NCI-H187 treated with DMSO at 0.1 percent for 48 hours (cell line): ENCODE measurements at places on chromosomes 16 and 17.

- no peak for DNase-seq
Observed at GRCh38 chr17:44933824-44934744, 13.5 kb downstream of the KIF18B start.

DNA sequence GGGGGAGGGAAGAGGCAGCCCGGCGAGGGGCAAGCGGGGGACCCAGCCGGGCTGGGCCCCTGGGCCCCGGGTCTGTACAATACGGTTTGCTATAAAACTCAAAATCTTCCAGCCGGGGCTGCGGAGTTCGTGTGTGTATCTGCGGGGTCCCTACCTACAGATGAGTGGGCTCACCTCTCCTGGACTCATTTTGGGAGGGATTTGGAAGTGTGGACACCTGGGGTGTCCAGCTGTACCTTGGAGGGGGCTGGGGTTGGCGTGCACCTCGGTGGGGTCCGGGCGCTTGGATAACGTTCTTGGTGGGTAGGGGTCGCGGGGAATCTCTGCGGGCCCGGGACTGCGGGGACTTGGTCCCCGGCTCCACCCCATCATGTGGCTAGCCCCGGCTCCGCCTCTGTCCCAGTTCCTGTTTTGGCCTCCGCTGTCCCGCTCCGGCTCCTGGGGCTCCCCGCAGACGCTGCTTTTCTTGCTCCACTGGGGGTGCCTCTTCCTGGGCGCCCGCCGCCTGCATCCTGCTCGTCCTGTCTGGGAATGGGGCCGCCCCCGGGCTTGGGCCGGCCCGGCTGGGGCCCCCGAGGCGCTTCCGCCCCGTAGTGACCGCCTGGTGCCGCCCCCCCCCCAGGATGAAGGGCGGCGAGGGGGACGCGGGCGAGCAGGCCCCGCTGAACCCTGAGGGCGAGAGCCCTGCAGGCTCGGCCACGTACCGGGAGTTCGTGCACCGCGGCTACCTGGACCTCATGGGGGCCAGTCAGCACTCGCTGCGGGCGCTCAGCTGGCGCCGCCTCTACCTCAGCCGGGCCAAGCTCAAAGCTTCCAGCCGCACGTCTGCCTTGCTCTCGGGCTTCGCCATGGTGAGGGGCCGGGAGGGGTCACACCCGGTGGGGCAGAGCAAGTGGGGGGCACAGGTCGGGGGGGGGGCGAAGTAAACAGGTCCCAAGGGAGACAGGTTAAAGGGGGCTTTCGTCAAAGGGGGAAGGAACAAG, at the start of gene ORAI3:
TSS of gene ORAI3 (plus strand) at position 402 of the 983 bp plus-strand sequence. CDS start at position 624, 222 bp downstream.
- DNase-seq: no peak

- no peak for DNase-seq
Observed at GRCh38 chr16:78001451-78002025, 20.8 kb upstream of the CLEC3A start.

GRCh38 chr16:11972128-11972527, 4.4 kb upstream of the SNX29 start:
- no peak for DNase-seq

DNA sequence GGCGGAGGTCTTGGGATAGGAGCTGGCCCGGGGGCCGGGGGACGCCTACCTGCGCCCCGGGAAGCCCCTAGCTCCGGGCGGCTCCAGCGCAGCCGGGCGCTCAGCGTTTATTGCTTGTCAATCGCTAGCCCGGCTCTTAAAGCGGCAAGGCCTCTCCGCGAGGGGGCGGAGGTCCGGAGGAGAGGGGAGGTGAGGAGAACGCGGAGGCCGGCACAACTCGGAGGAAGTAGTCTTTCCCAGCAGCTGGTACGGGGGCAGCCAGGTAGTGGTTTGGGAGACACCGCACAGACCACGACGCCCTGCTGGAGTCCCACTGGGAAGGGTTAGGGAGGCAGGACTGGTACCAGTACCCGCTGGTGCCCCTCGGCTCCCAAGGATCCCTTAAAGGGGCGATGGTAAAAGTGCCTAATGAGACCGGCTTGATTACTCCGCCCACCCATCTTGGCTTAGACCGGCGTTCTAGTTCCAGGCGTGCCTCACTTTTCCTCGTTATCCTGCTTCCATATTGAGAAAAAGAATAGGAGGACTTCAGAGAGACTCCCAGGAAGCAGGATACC, at the start of gene MPP2:
TSS of gene MPP2 (minus strand) at position 112 of the 557 bp plus-strand sequence. CDS start 3,076 bp downstream, outside the sequence.
- no peak for DNase-seq

DNA sequence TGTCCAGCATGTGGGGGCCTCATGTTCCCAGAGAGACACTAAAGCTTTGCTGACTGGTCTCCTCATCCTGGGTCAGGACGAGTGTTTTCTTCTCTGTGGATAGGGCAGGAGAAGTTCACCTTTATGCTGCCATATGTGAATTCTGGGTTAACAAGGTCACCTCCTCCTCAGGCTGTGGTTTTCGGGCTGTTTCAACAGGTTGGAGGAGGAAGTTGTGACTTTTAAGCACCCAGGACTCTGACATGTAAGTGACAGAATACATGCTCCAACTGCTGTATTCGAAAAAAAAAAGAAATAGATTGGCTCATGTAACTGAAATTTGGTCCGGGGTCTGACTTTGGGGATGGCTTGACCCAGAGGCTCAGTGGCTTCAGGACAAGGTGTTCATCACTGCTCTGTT, 54.2 kb downstream of the SNX20 start:
- DNase-seq: no peak

DNA sequence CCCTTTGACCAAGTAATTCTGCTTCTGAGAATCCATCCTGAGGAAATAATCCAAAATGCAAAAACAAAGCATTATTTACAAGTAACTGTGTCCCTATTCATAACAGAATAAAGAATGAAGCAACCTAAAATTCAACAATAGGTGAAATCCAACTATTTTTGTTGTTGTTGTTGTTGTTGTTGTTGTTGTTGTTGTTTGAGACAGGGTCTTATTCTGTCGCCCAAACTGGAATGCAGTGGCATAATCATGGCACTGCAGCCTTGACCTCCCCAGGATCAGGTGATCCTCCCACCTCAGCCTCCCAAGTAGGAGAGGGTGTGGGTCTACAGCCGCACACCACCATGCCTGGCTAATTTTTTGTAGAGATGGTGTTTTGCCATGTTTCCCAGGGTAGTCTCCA, 75.9 kb upstream of the MTMR4 start:
- DNase-seq: no peak

DNA sequence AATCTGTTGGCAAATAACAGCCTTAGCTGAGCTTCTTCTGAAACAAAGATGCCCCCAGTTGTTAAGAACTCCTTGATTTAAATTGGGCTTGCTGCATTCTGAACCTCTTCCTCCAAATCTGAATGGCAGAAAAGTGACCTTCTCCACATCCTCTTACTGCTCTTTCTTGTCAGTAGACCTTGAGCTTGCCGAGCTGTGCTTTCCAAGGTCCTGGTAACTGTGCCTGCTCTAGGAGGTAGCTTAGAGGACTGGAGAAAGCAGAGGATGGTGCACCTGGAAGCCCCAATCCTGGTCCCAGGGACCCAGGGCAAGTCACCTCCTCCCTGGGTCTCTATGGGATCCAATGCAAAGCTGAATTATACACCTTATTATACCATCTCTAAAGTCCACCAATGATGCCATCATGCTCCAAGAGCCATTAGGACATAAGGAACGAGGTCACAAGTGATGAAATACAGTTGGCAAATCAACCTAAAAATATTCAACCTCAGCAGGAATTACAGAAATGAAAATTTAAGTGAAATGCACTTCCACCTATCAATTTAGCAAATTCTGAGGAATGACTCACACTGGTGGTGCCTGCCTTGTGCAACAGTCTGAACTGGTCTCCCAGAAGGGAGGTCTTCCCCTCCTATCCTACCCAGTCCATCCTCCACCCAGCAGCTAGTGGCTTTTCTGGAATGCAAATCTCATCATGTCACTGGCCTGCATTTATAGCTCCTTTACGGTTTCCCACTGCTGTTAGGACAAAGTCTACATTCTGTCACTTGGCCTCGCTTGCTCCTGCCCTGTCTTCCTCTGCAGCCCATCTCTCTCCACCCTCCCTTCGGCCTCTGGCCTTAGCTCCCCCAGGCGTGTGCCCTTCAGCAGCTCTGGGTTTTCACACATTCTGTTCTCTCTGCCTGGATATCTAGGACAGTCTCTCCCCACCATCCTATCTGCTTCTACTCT, 36.6 kb downstream of the TOM1L2 start:
- no peak for DNase-seq

- DNase-seq: no peak
Observed at GRCh38 chr17:36723459-36724025, 122.2 kb downstream of the MRM1 start.

DNA sequence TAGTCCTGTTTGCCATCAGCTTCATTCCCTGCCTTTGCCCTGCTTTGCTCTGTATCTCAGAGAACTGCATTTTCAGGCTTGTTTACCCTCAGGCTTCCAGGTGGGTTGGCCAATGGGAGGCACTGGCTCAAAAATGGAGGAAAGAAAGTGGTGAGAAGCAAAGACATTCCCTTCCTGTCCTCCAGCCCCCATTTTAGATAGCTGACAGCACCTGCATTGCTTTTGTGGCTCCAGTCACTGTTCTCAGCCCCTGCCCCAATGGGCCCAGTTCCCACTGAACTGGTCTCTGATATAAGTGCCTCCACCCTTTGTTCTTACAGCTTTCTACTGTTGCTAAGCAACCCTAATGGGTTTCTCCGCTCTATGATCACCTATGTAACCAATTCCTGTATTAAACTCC, 19.4 kb upstream of the SDK2 start:
- no peak for DNase-seq

- DNase-seq: no peak
Observed at GRCh38 chr17:57406131-57406980, 150.0 kb downstream of the MSI2 start.

DNA sequence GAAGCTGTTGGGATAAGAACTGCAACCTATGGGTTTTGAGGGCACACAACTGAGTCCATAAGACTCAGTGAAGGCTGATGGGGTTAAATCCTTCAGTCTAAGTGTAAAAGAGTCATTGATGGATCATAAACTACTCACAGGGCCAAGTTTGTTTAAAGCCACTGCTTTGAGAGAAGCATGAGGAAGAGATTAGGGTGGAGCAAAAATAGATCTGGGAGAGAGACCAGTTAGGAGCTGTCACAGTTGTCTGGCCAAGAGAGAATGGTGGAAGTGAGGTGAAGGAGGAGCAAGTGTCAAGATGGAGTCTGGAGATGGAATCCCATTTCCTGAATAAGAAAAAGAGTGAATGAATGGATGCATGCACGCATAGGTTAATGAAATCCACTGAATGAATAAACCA, 379.1 kb upstream of the CDH11 start:
- DNase-seq: no peak

GRCh38 chr17:47981462-47981861, 10.5 kb downstream of the CDK5RAP3 start:
- no peak for DNase-seq

- no peak for DNase-seq
Observed at GRCh38 chr16:67969254-67970039, 1.0 kb upstream of the SLC12A4 start.

GRCh38 chr16:87337262-87337771, 20.1 kb upstream of the C16orf95 start:
- DNase-seq: no peak

GRCh38 chr17:76688165-76688622, 22.6 kb downstream of the MXRA7 start:
- no peak for DNase-seq

DNA sequence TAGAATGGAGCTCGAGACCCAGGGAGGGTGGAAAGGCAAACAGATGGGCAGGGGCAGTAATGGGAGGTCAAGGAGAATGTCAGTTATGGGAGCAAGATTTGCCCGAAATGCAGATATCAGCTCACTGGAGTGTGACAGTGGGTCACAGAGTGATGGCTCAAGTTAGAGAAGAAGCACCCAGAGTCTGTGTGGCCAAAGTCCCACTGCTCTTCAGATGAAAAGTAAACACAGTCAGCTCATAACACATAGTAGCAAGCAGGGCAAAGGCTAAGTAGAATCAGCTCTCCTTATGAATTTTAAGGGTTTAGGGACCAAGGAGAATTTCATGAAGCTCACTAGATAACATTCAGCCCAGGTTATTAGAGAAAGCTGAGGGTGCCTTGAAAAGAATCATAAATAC, 264.9 kb upstream of the MON1B start:
- DNase-seq: no peak

- no peak for DNase-seq
Observed at GRCh38 chr17:40068584-40068916, 5.8 kb downstream of the THRA start.

DNA sequence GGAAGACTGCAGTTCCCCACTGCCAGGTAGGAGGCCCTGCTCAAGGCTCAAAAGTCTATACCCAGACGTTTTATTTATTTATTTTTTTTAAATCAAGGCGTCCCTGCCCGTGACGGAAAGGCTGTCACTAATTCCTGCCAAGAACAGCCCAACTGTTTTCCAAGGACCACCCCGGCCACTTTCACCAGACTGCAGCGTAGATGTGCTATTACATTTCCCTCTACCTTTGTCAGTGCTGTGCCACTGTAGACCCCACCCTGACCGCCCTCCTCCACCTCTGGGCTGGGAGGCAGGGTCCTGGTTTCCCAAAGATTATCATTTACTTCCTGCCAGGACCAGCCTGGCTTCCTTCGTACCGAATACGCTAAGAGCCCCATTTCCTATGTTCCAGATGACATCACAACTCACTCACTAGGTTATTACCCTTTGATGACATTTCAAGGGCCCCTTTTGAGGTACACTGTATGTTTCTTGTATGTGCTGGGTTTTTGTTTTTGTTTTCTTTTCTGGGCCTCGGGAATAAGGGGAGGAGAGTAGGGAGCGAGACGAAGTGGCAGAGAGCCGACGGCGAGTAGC, 6.3 kb upstream of the RNF227 start:
- DNase-seq: no peak

GRCh38 chr17:73103641-73104335, 11.3 kb upstream of the SLC39A11 start:
- no peak for DNase-seq

GRCh38 chr17:71486261-71486660, 634.6 kb upstream of the SOX9 start:
- no peak for DNase-seq

DNA sequence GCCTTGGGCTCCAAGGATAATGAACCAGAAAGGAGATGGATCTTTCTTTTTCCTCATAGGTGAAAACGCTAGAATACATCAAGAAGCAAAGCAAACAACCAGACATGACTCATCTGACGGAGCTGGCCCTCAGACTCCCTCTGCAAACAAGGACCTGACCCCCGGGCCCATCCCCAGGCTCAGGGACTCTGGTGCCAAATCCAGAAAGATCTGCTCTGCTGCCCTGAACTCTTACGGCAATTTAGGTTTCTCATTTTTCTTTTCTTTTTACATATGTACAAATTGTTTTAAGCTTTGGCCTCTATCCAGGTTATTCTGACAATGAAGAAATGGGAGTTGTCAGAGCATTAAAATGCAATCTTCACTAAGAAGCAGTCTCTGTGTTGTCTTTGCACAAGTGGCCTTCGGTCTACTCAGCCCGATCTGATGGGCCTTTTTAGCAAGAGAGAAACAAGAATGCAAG, 17.7 kb downstream of the KNOP1 start:
- no peak for DNase-seq

DNA sequence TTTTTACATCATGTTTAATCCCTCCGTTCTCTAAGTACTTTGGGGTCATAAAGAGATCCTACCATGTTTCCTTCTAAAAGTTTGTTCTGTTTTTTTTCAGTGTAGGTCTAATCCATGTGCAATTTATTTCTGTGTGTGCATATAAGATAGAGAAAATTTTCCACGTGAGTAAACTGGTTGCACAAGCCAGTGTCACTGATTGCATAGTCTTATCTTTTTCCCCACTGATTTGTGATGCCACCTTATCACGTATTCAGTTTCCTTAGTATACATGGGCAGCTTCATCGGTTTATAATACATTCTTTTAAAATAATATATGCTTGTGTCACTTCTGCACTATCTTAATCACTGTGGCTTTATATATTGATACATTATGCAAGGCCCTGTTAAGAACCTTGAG, 49.2 kb downstream of the MRTFB start:
- DNase-seq: no peak

GRCh38 chr16:80250381-80250780, 290.4 kb upstream of the DYNLRB2 start:
- no peak for DNase-seq
